ENCODE measurements at places on chromosomes 6 and 20.

GRCh38 chr20:48638546-48638945 is 189.3 kb downstream of the PREX1 start:
- DNase-seq = no peak

- no peak for DNase-seq
Observed at GRCh38 chr6:41728073-41728936, 7.1 kb downstream of the TFEB start.

GRCh38 chr6:132483779-132484679 is 28.9 kb downstream of the STX7 start:
- DNase-seq = peak; percentile 72

DNA sequence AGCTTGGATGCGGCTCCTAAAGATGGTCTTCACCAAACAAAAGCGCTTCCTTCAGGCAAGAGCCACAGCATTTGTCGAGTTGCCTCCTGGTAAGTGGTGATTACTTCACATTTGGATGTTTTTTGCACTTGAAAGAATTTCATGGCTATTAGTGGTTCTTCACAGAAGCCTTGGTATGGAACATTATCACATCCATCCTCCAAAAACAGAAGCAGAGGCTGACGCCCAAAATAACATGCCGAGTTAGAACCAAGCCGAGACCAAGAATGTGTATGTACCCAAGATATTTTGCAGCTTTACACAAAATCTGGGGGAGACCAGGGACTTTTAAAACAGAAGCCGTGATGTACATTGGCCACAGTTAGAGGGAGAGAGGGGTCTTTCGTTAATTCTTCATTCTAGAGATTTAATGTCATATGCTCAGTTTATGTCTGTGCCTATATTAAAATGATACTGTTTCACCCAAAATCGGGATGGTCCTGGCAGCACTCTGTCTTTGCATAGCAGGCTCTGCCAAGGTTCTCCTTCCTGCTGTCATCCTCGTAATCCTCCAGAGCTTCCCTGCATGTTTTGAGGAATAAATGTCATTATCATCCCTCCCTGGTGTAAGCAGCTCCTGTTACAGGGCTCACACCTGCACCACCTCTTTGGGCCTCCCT is 109.3 kb downstream of the TMEM242 start:
- no peak for DNase-seq

DNA sequence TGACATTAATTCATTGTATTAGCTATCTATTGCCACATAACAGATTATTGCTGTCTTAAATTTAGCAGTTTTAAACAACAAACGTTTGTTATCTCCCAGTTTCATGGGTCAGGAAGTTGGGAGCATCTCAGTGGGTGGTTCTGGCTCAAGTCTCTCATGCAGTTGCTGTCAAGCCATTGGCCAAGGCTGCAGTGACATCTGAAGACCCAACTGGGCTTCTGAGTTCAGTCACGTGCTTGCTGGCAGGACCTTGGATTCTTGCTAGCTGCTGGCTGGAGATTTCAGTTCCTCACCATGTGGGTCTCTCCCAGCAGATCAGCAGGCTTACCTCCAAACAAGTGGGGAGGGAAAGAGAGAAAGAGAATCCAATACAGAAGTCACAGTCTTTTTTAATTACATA is 152.6 kb upstream of the EXOC2 start:
- no peak for DNase-seq

- DNase-seq = peak; percentile 25
Observed at GRCh38 chr20:38926934-38927616, 858 bp downstream of the FAM83D start.

DNA sequence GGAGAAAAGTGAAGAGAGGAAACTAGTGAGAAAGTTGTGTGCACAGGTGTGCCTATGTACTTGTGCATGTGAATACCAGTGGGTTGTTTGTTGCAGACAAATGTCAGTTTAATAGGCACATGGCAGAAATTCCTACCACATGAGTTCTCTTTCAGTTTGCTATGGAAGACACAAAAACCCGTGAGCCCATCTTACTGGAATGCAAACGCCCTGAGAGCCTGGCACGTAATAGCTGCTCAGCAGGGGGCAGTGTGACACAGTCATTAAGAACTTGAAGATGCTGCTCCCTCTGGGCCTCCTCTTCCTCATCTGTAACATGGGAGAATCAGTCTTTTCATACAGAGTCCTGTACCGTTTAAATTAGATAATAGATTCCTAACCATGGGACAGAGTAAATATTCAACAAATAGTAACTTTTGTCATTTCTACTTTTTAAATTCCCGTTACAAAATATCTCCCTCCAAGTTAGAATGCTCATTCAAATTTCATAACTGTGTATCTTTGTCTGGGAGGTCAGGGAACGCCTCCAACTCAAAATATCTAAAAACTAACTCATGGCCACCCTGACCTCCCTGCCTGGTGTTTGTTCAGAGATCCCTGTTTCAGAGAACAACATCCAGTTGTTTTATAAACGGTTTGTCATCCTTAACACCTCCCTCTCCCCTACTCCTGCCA is 802.9 kb downstream of the MAFB start:
- DNase-seq = peak; percentile 92

Data from fibroblast of upper back skin (primary cell).